Activated T-helper 17 cell treated with anti-CD3 and anti-CD28 coated beads, Interleukin-2, amount 50 U/mL, for 72 hours (primary cell): ENCODE measurements at places on chromosomes 12 and 14. TPM values are rescaled to one million over a fixed set of nuclear protein-coding genes. Genes with fewer than 3 reads are reported as not detected.

PIANP gene
- 0.41 TPM for total RNA-seq

FAM186B gene
- total RNA-seq, result 0.11 TPM

GRCh38 chr14:104968153-104968527, 10.0 kb downstream of the AHNAK2 start:
- no peak for ATAC-seq

KSR2 gene
- total RNA-seq, result 0.93 TPM

GRCh38 chr12:19884021-19884492, 444.8 kb downstream of the AEBP2 start:
- no peak for ATAC-seq

- no peak for ATAC-seq
Observed at GRCh38 chr12:92520511-92520910, 182.3 kb upstream of the PLEKHG7 start.

DNA sequence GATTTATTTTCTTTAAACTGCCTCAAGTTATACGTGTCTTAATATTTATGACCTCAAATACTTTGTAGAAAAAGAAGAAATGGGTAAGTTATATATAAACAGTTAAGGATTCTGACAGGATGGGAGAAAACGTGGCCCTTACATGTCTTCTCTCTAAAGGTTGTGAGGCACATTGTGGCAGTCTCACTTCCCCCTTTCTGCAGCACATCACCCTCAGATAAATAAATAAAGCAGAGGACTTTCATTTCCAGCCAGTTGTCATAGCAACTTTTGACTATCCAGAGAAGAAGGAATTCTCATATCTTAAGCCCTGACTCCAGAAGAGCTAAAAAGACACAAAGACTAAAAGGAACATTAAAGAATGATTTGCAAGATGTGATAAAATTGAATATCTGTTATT, 28.8 kb upstream of the CEP83 start:
- no peak for ATAC-seq

GRCh38 chr12:4862809-4863208, 46.9 kb upstream of the KCNA1 start:
- no peak for ATAC-seq

FGD4 gene
- 0.32 TPM for total RNA-seq

- no peak for ATAC-seq
Observed at GRCh38 chr14:87896393-87897380, 96.3 kb downstream of the GALC start.

ARPC3 gene
- 259 TPM for total RNA-seq

DNA sequence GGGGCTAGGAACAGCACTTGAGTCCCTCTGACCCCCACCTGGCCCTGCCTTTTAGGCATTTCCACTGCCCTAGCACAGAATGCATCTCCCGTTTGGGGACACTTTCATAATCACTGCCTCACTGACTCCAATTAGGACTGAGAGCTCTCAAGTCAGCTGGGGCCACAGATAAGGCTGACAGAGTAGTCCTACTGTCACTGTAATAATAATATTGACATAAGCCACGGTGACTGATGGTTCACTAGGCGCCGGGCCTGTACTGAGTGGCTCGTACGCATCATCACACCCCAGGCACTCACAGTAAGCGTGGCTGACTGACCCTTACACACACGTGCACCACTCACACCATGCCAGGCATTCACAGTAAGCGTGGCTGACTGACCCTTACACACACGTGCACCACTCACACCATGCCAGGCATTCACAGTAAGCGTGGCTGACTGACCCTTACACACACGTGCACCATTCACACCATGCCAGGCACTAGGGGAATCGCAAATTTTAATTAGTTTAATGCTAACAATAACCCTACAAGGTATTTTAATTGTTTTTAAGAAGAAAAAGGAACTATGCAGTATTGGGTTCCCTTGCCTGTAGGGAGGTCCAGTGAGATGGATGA, 87.7 kb downstream of the CHGA start:
- ATAC-seq, result no peak

GRCh38 chr14:29668201-29668600, 259.4 kb downstream of the PRKD1 start:
- ATAC-seq, result no peak

GRCh38 chr14:22852940-22853767, 16.8 kb downstream of the MMP14 start:
- ATAC-seq, result peak; percentile 70

GRCh38 chr14:104676694-104677511, 12.5 kb upstream of the INF2 start:
- ATAC-seq, result peak; percentile 63

GRCh38 chr14:100032738-100033137, 32.5 kb upstream of the EVL start:
- no peak for ATAC-seq

GRCh38 chr12:5442251-5443006, 10.5 kb downstream of the NTF3 start:
- ATAC-seq, result no peak

- ATAC-seq, result no peak
Observed at GRCh38 chr12:46908236-46908935, 82.6 kb upstream of the SLC38A4 start.

ITPK1 gene
- total RNA-seq, result 32.1 TPM

KRT8 gene
- total RNA-seq, result 1.2 TPM

DNA sequence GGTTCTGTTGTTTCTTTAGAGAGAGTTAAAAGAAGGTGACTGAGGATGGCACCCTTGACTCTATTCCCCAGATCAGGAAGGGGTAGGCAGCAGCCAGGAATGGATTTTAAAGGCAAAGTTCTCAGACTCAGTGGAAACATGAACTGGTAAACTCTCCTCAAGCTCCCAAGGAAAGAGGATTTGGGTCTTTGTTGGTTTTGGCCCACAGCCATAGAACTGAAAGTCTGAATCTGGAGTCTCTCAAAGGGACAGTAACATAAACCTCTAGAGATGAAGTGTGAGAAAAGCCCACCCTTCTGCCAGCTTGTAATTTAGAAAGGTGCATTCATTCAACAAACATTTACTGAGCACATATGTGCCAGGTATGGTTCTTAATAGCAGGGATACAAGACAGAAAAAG, 28.6 kb upstream of the BLTP3B start:
- no peak for ATAC-seq

DNA sequence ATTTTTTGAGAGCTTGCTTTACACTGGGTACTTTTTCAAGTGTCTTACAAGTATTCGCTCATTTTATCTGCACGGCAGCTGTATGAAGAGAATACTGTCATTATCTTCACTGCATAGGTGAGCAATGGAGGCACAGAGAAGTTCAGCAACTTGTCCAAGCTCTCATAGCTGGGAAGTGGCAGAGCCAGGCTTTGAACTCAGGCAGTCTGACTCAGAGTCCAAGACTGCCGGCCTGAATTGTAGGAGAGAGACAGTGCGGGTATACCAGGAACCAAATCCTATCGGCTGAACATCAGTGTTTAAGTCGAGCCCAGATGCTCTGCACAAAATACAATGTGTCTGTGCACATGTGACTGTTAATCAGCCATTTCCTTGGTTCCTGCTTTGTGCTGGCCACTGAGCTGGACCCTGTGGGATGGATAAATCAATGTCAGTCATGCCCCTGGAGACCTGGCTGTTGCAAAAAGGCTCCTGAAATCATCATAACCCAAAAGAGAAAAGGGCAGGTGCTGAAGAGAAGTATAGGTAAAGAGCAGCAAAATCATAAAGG, 474.6 kb downstream of the DPF3 start:
- ATAC-seq, result no peak

SRRM4 gene
- total RNA-seq, result not detected

NKX2-1 gene
- not detected for total RNA-seq

IKZF4 gene
- total RNA-seq, result 19.1 TPM

- no peak for ATAC-seq
Observed at GRCh38 chr12:81294325-81295190, 216.7 kb downstream of the ACSS3 start.

MNAT1 gene
- 13.4 TPM for total RNA-seq

- ATAC-seq, result no peak
Observed at GRCh38 chr12:109387425-109388166, 39.9 kb downstream of the MYO1H start.

C14orf180 gene
- not detected for total RNA-seq

GYS2 gene
- total RNA-seq, result not detected

DNA sequence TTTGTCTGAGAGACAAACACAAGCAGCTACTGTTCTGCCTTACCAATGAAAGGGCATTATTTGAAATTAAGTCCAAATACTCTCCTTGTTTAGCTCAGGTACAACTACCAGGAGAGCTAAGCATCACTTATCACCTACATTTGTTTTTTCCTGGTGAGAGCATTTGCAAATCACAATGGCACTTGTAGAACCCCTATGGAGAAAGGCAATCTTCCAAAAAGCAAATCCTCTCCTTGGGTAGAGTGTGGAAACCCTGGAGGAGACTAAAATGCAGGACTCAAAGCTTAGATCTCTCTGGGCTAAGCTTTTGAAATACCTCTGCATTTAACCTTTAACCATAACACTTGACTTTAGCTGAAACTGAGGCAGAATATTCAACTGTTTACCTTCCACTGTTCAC, 20.8 kb downstream of the GTSF1 start:
- no peak for ATAC-seq

DNA sequence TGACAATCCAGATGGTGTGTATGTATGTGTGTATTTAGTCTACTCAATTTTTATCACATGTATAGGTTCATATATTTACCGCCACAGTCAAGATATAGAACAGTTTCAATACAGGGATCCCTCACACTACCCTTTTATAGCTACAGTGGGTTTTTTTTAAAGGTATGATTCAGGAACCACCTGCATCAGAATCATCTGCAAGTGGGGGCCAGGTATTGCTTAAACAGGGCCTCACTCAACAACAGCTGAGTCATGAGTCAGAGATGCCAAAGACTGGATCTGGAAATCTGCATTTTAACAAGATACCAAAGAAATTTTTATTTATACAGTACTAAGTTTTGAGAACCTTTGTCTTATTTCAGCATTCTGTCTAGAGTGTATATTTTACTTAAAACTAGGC, 117.6 kb downstream of the SLC35F4 start:
- no peak for ATAC-seq

GPR68 gene
- 44.8 TPM for total RNA-seq

TMEM120B gene
- total RNA-seq, result 13.7 TPM

DNA sequence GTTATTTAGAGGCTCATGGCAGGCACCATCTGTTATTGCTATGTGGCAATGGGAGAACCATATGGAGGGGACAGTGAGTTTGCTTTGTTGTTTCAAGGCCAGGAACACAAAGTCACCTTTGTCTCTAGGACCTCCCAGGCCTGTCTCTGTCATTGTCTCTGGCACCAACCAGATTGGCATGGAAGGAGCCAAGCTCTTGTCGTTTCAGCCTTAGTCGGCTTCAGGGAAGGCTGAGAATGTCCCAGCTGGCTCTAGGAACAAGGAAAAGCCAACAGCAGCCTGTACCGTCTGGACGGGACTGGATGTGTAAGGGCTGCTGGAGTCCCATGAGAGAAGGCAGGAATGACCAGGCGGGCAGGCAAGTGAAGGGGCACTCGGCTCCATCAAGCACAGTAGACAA, 29.2 kb downstream of the RPH3A start:
- no peak for ATAC-seq

GRCh38 chr12:106682594-106683234, 91.8 kb upstream of the RIC8B start:
- no peak for ATAC-seq

DNA sequence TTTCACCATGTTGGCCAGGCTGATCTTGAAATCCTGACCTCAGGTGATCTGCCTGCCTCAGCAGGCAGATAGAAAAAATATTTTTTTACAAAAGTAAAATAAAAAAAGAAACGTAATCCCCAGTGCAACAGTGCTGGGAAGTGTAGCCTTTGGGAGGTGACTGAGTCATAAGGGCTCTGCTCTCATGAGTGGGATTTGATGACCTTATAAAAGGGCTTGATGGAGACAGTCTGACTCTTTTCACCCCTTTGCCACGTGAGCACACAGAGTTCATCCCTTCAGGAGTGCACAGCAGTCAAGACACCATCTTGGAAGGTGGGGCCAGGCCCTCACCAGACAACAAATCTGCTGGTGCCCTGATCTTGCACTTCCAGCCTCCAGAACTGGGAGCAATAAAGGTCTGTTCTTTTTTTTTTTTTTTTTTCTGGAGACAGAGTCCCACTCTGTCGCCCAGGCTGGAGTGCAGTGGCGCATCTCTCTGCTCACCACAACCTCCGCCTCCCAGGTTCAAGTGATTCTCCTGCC, 24.7 kb upstream of the DYNC1H1 start:
- ATAC-seq, result no peak

CISTR gene
- not detected for total RNA-seq

DNA sequence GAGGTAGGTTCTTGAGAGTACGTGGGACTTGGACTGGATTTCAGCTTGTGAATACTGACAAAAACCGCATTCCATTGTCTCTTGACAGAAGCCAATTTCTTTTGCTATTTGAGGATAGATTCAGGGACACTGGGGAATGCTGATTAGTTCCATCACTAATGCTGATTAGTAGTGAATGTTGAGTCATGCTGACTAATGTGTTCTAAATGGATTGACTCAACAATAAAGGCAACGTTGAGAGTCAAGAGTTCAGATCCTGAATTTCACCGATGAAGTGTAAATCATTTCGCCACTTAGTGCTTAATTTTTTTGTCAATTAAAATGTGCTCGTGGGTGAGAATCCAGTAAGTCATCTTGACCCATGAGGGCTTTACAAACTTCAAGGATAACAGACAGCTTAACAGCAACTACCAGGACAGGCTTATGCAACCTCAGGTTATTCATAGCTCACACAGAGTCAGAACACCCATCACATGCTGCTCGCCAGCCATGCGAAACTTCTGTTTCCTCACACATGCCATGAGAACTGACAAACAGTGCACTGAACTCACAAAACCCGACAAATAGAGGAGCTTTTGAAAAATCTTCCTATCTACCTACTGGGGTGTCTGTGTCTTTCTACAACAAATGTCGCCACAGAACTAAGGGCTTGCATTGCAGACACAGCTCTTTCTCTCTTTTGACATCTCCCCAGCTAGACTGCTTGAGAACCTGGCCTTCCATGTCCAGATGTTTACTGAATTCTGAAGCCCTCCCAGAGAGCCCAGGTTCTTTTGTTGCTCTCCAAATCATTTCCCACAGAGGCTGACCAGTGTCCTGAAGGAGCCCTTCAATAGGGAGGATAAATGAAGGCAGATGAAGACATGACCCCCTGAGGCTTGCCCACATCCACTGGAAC, 316.4 kb downstream of the ZFP36L1 start:
- peak; percentile 45 for ATAC-seq

DNA sequence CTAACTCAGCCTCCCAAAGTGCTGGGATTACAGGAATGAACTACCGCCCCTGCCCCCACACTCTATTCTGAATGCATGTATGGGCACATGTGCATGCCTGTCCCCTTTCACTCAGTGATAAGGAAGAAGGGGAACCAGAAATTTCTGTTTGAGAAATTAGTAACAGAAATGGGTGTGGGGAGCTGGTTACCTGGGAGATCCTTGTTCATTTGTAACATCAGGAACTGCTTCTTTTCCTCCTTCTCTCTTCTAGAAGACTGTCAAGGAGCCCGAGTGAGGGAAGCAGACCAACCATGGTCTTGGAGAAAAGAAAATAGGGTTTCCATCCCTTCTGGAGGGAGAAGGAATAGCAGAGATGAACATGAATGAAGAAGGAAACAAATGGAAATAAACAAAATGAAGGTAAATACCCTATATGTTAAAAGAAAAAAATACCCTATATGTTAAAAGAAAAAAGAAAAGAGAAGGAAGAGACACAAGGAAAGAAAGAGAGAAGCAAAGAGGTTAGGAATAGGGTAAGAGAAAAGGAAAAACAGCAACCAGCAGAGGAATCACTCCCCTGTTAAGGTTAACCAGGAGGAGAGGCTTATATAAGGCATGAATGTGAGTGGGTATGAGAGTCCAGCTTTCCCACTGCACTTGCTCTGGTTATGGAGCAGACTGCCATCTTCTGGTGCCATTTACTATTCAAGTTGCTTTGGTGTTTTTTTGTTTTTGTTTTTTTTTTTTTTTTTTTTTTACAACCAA, 3.3 kb downstream of the PPP1R3E start:
- no peak for ATAC-seq

GRCh38 chr12:47238669-47239114, 158.9 kb upstream of the AMIGO2 start:
- ATAC-seq, result no peak

TPPP2 gene
- total RNA-seq, result not detected
